ENCODE measurements at places on chromosomes 2 and 18.

GRCh38 chr2:216596980-216597509 lies 36.2 kb upstream of the IGFBP2 start:
- no peak for DNase-seq

DNA sequence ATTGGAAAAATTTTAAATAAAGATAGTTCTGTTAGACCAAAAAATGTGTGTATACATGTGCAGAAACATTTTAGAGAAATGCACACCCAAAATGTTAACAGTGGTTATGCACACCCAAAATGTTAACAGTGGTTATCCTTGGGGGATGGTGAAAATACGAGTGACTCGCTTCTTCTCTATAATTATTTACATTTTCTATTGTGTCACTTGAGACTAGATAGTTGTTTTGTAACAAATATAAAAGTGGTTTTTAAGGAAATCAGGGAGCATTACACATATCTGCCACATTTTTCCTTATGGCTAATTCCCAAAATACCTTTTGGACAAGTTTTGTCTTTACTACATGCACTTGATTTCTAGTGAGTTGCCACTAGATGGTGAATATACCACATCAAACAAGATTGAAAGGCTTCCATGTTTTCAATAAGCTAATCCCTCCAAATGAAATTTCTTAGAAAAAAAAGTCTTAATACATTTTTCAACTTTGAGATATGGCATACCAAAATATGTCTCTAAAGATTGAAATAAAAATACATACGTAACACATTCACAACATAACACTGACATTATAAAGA lies 9.0 kb upstream of the HIBCH start:
- DNase-seq: no peak

DNA sequence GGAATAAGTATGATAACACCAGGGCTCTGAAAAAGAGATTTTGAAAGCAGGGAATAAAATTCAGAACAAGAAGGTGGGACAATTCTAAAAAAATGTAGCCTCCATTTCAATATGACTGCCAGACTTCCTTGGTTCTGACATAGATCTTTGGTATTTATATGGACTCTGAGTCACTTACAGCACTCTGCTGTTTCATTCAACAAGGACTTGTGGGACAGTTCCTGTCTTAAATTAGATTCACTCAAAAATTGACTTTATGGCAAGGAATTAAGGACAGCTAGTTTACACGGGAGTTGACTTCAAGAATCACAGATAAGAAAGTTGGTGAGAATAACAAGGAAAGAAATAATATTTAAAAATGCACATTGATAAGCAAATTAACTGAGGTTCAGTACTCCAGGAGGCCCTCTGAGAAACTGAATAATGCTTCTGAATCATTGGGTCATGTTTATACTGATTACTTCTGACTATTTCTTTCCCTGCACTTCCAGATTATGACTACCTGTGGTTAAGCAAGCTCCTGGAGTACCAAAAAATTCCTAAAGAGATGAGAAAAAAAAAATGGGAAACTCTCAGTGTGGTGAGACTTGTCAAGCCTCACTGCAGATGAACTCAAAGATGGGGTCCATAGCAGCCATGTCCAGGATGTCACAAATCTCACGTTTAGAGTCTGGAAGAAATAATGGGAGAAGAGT lies 828.3 kb upstream of the PIK3C3 start:
- no peak for DNase-seq

DNA sequence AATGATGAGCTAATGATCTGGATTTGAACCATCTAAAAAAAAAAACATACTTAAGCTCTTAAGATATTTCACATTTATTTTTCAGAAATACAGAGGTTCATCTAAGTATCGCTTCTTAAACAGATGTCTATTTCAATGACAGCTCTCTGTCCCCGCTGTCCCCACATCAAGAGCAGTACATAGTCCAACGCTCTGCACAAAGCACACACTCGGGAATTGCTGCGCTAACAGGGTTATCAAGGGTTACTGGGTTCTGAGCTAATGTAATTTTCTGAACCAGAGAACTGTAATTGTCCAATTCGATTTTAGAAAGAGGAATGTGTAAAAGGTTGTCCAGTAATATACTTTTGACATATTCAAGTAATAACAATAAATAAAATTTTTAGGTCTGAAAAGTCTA lies 58.8 kb upstream of the ST8SIA5 start:
- no peak for DNase-seq

- no peak for DNase-seq
Measured at GRCh38 chr2:3051266-3051665, 326.4 kb downstream of the EIPR1 start.

- no peak for DNase-seq
Measured at GRCh38 chr2:209505410-209505809, 81.6 kb downstream of the MAP2 start.

DNA sequence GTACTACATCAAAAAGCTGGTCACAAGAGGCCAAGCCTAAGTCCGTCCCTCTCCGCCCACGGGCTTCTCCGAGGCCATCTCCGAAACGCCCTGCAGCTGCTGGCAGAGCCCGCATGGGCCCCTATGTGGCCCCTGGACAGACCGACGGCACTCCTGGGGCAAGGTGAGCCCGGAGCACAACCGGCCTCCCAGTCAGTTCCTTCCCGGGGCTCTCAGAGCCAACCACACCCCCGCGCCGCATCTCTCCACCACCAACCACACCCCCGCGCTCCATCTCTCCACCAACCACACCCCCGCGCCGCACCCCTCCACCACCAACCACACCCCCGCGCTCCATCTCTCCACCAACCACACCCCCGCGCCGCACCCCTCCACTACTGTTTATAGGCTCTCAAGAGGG lies 93.5 kb downstream of the ZNF516 start:
- DNase-seq: no peak

DNA sequence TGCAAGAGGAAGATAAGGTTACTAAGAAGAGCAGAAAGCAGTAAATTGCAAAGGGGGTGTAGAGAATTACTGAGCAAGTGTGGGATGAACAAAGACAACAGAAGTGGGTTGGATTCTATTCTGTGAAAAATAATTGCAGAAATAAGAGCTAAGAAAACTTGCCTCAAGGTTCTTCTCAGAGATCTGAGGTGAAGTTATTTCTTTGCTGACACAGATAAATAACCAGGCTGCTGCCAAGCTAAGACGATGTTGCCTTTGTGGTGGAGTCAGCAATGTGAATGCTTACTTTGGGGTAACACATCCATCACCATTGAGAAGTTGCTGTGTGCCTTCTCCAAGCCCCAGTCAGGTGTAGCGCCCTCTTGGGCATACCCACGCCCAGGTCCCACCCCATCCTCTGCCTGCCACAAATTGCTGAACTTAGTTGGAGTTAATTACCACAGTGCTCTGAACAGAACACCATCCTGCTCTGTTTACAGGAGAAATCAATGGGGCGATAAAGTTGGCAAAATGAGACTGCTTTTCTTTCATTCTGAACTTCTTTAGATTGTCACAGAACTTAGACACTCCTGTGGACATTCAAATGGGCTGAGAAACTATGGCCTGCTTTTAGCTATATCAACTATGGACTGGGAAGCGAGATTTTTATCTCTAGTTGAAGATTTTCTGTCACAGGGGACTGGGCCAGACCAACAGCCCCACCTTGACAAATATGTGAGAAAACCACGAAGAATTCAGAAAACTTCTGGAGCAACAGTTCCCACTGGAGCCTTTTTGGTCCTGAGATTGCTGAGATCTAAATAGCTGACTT lies 283.6 kb downstream of the TMX3 start:
- DNase-seq: no peak

GRCh38 chr2:222427646-222428301 lies 3.4 kb downstream of the SGPP2 start:
- DNase-seq: no peak

GRCh38 chr18:1965016-1965415 lies 606.3 kb downstream of the METTL4 start:
- DNase-seq: no peak

DNA sequence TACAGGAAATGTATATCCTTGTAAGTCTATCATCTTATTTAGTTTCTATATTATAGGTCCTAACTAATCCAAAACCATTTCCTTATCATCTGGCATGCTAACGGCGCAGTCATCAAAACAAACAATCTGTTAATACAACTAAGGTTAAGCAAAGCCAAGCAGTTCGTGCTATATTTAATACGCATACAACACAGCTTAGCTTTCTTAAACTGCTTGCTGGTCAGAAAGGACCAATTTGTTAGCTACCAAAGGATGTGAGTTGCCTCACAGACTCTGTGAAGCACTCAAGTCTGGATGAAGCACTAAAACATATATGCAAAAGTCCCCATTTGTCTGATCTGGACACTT lies 67.0 kb downstream of the ZEB2 start:
- no peak for DNase-seq

GRCh38 chr2:74658516-74658915 lies 4.5 kb downstream of the SEMA4F start:
- no peak for DNase-seq

DNA sequence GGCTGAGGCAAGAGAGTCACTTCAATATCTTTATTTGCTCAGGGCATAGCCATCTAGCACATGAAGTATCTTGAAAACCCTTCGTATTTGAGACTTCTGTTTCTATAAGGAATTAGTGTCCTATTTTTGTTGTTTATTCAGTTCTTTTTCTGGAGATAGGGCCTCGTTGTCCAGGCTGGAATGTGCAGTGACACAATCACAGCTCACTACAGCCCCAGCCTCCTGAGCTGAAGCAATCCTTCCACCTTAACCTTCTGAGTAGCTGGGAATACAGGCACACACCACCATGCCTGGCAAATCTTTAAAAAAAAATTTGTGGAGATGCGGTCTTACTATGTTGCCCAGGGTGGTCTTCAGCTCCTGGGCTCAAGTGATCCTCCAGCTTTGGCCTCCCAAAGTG lies 50.6 kb downstream of the PSMD14 start:
- DNase-seq: no peak

GRCh38 chr18:37481072-37481471 lies 84.5 kb downstream of the CELF4 start:
- DNase-seq: no peak

Measured in mucosa of descending colon (tissue), 3 donors.